ENCODE measurements at places on chromosomes 11 and 22.

- no peak for DNase-seq
Observed at GRCh38 chr22:37197451-37198257, 9.6 kb upstream of the C1QTNF6 start.

GRCh38 chr11:1854949-1855885, 2.3 kb downstream of the LSP1 start:
- no peak for DNase-seq

DNA sequence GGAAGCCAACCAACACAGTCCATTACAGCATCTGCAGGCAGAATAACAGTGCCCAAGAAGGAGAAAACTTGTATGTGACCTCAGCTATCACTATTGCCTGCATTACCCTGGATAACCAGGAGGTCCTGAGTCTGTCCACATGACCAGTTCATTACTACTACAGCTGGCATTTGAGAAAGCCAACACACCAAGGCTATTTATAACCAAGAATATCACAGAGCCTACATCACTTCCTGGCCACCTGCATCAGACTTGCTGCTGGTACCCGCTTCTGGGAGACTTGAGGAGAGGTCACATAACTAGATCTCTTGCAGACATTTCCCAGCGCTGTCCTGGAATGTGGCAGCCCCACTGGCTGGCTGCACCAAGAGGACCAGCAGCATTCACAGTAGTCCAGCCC, 11.1 kb upstream of the OR56B4 start:
- no peak for DNase-seq

DNA sequence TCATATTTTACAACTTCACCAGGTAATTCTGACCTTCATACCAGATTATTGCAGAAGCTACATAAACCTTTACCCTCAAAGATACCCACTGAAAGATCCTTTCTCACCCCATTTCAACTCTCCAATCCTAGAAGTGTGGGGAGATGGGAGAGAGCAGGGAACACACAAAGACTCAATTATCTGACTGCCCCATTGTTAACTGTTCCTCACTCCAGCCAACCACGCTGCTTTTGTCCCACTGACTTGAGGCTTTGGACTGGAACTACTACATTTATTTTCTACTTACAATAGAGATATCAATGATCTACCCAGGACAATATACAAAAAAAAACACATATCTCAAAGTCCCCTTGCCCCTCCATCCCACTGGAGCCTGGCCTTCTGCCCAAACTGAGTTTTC, 44.7 kb upstream of the SLN start:
- DNase-seq: no peak

DNA sequence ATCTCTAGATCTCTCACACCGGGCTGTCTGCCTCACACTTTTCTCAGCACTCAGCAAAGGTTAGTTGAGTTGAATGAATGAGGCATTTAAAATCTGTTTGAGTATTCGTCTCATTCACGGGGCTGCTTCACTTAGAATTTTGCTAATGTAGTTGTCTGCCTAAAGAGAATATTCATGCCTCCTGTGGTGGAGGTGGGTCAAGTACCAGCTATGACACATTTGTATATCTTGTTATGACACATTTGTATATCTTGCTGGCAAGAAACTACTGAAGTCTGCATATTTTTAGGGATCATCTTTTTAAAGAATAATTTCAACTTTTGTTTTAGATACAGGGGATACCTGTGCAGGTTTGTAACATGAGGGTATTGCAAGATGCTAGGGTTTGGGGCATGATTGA, 43.1 kb downstream of the LDLRAD3 start:
- no peak for DNase-seq

DNA sequence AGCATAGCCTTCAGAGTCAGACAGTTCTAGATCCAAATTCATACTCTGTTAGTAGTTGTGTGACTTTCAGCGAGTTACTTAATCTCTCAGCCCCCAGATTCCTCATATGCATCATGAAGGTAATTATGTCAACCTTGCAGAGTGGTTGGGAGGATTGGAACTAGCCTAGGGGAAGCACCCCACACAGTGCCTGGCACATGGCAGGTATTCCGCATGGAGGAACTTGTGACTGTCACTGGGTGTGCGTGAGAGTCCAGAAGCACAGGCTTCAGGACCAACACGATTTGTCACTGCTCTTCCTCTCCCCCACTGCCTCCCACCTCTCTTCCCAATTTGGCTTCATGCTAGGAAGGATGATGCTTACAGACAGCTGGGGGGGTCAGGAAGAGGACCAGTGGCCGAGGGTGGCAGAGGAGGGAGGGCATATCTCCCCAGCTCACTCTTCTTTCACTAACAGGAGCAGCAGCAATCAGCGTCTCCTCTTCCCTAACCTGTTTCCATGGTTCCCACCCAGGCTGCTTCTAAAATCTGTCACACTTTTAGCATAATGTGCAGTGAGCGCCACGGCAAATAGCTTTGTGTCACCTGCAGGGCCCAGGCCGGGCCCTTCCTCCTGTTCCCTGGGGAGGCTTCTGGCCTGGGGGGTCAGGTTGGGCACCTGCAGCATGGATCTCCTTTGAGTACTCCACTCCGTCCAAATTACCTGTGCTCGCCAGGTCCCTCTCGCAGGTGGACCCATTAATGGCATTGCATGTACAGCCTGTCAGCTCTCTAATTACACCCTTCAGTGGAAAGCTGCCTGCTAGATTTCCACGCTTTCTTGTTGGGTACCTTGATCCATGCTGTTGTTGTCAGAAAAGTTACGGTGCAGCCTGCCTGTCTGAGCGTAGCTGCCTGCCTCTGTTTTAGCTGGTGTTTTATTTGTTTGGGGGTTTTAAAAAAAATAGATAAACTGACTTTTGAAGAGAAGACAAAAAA, 400.4 kb downstream of the NXPE2 start:
- no peak for DNase-seq

DNA sequence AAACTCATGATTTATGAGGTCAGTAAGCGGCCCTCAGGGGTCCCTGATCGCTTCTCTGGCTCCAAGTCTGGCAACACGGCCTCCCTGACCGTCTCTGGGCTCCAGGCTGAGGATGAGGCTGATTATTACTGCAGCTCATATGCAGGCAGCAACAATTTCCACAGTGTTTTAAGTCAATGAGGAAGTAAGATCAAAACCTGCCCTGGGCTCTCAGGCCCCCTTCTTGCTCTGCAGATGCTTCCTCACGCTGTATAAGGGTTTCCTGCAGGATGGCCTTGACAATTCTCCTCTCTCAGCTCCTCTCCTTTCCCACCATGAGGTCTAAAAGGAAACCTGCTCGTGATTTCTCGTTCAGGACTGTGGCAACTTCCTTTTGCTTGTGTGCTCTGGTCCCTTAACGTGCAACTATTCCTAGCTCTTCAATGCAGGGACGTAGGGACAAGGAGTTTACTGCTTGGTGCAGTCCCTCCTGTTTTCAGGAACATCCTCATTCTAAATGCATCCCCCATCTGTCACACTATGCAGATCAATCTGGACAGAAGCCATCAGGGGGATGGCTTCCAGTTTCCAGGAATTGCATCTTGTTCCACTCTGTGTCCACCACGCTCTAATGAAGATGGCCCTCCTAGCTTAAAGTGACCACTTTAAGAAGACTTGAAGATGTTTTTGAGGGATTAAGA, 64.3 kb upstream of the IGLL5 start:
- DNase-seq: no peak

DNA sequence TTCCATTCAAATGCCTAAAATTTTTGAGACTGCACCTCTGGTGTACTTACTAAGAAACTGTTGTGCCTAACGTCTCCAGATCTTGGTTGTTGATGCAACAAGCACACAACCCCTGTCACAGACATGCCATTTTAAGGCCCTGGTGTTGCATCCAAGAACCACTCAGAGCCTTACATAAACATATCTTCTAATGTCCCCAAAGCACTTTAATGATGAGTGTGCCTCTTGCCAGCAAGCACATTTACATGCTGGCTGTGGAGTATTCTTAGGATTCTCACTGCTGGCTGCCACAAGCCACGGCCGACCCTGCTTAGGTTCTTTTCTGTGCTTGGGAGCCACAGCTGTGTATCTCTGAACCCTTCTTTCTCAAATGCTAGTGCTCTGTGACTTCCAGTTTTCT, 201.4 kb downstream of the ADAMTS15 start:
- no peak for DNase-seq

- DNase-seq: no peak
Observed at GRCh38 chr11:117829369-117829725, 4.8 kb upstream of the FXYD2 start.

DNA sequence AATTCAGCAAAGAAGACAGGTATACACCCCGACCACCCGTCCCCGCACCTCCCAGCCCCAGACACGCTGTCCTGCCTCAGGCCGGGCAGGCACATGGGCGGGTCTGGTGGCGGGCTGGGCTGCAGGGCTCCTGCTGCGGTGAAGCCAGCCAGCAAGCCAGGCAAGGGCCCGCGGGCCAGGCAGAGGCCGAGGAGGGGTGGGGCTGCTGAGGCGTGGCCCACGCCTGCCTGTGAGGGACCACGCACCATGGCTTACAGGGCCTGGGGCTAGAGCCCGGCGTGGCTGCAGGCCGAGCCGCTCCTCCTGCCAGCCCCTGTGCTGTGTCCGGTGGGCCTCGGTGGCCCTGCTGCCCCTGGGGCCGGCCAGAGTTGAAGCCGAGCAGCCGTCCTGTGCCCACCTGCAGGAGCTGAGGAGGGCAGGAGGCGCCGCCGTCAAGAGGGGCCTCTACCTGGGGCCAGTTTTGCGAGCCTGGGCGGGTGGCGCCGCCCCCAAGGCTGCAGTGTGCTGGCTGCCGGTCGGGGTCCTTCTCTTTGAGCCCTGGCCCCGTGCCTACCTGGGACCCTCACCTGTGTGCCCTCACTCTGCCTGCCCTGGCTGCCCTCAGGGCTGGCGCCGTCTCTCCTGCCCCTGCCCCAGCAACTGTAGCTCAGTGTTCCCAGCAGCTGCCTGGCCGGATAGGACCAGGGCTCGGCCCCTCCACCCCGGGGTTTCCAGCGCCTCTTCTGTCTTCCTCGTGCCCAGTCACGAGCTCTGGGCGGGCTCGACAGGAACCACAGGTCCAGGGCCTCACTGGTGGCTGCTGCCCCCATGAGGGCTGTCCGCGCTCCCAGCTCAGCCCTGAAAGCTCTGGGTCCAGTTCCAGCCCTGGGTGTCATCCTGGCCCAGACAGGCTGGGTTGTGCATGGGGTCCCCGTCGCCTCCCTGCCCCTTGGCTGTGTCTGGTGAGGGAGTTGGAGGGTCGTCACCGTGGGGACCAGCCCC, 38.4 kb downstream of the MOB2 start:
- DNase-seq: no peak

- no peak for DNase-seq
Observed at GRCh38 chr11:61505640-61506155, 2.9 kb upstream of the LRRC10B start.

GRCh38 chr11:2434008-2434407, 10.3 kb downstream of the TRPM5 start:
- no peak for DNase-seq

GRCh38 chr11:111359223-111360149, 19.6 kb downstream of the POU2AF1 start:
- no peak for DNase-seq

DNA sequence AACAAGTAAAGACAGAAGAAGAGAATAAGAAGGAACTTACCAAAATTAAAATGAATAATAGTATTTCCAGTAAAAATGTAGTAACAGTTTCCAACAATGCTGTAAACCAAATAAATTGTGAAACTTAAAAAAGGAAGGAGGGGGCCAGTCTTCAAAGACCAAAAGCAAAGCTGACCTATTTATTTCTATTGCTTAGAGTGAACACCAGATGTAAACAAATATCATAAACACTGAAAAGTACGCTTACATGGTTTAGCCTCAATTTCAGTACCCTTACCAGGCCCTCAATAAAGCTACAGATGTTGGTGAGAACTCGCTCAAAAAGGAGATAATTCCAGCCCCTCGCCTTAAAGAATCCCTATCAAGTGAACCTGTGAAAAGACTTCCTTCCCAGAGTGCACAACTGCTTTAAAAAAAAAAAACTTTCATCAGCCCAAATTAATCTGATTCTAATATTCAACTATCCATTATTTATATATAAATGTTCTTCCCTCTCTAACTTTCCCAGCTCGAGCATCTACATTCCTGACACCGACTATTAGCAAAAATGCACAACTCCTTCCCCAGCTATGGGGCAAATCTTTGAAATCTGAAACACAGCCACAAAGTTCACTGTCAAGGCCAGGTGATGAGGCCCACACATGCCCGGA, 2.4 kb downstream of the PHF21A start:
- DNase-seq: no peak

DNA sequence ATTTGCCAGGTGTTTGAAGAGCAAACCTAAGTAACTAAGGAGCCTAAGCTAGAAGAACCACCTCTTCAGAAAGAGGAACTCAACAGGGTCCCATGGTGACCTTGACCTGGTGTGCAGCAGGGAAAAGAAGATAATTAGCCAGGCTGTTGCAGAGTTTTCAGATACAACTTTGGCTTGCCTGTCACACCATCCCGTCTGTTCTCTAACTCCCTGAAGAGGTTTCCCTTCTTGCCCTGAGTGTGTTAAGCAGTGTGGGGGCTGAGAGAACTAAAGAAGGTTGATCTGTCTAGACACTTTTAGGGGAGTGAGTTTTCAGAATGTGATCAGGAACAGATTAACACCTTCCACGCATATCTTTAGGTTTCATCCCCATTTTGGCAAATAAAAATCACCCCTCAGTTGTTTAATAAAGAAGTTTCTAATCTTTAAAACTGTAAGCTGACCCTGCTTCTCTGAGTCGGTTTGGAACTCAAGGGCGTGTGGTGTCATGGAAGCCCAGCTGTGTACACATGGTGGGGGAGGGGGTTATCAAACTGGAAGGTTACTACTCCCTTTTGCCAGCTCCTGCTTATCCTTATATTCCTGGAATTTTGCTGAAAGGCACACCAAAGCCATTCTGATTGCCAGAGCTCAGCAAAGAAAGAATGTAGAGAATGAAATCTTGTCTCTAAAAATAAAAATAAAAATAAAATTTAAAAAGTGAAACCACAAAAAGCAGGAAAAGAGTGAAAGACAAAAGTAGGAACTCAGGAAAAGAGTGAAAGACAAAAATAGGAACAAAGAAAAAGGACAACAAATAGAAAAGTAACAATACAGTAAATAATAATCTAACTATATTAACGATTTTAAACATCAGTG, 70.2 kb downstream of the DBX1 start:
- no peak for DNase-seq

GRCh38 chr22:37231406-37232139, 12.5 kb downstream of the RAC2 start:
- no peak for DNase-seq

DNA sequence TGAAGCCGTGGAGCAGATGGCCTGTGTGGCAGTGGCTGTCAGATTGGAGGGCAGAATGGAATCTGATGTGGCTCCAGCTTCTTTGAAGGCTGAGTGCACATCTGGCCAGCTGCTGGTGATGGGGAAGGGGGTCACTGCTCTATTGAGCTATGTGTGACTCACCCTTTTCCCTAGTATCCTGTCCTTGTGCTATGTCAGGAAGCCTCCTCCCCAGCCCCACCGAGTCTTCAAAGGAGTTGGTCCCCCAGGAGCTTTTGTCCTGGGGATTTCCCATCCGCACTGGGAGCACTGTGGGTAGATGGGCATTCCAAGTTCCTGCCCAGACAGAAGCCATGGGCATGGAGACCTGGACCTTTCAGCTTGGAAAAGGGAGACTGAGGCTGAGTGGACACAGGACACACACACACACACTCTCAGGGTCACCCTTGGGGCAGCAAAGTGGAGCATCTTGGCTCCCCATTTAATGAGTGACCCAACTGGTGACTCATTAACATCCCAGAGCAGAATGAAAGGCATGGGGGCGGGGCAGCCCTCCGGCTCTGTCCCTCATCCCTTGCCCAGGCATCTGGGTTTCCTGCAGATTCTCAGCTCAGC, 3.3 kb downstream of the SERPINH1 start:
- DNase-seq: no peak

GRCh38 chr11:20363149-20363499, 390 bp upstream of the HTATIP2 start:
- DNase-seq: no peak
